ENCODE measurements at places on chromosomes 5 and 9. TPM values are rescaled to one million over a fixed set of nuclear protein-coding genes. Genes with fewer than 3 reads are reported as not detected.

Gene SPACA9
- total RNA-seq, result 3.1 TPM

Gene MAMDC4
- 4.6 TPM for total RNA-seq

Gene PCDHA3
- 0.26 TPM for total RNA-seq

Gene PCDHB5
- 2.8 TPM for total RNA-seq

Gene CDH12
- not detected for total RNA-seq

Gene DMRTA1
- total RNA-seq, result 0.26 TPM

Gene BARHL1
- not detected for total RNA-seq

Gene WDR31
- 4.0 TPM for total RNA-seq

Gene PHF24
- total RNA-seq, result 0.17 TPM

DNA sequence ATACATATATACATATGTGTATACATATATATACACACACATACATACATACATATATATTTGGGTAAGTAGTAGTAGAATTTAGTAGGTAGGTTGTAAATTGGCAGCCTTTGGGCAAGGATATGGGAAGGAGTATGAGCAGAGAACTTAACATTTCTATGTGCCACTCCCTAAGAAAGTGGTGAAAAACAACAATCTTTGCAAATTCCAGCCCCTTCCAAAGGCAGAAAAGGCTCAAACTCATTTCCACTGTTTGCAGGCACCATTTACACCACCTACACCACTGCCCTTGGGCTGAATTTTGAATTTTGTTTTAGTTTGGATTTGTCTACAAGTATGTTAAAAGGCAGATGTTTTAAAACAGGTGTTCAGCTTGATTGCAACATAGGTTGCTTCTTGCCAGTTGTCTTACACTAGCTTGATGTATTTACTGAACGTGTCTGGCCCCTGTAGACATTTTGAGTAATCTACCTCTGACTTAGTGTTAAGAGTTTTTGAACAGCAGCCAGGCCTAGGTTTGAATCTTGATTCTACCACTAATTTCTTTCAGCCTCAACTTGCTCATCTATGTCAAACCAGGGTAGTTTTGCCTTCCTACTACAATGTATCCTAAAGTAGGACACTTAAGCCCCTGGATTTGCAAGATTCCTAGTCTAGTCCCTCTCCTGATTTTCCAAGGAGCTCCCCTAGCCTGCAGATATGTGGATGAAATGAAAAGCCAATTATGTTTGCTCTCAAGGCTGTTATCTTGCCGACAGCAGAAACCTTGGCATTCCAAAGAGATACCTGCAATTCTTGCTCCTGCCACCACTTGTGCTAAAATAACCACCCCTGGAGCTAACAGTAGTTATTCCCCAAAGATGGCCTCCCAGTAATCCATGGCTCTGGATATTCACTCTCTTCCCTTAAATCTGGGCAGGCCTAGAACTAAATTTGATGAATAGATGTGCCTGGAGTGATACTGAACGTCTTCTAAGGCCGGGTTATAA lies 156.2 kb upstream of the SLC44A1 start:
- no peak for DNase-seq

DNA sequence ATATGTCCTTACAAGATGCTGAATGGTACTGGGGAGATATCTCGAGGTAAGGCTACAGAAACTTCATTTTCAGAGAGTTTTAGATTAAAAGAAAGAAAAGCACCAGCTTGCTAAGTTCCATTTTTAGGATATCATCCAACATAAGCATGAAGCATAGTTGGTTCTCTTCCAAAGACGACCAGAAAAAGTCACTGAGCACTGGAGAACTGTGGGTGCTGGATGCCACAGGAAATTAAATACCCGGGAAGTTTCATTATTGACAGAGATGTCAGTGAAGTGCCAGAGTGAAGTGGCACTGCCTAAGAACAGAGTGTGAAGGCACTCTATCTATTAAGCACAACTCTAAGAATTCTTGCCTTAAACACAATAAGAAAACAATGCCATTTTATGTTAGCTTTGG lies 76.8 kb downstream of the PIK3R1 start:
- peak; percentile 46 for DNase-seq

DNA sequence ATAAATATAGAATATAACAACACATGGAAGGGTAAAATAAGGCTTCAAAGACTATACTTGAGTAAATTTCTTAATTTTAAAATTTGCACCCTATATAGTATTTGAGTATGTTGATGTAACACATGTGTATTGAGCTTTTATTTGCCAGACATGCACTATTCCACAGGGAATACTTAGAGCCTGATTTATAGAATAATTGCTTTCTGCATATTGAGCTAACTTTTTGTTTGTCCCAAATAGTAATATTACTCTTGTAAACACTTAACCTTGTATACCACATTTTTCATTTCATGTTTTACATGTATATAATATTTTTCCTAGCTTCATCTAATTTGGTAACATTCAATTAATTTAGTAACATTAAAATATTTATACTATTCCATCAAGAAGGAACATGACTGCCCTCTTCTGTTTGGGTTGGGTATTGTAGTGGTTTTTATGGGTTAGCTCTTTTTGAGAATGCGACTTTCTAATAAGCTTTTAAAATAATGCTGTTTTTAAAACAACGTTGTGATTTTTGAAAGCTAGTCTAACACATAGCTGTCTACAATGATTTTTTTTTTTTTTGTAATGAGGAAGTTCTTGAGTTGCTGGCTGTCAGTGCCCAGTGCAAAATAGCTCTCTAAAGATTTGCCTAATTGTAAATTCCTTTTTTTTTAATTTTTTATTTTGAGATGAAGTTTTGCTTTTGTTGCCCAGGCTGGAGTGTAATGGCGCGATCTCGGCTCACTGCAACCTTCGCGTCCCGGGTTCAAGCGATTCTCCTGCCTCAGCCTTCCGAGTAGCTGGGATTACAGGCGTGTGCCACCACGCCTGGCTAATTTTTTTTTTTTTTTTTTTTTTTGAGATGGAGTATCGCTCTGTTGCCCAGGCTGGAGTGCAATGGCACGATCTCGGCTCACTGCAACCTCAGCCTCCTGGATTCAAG lies 4.8 kb downstream of the SUB1 start:
- DNase-seq, result peak; percentile 82

- peak; percentile 47 for DNase-seq
Measured at GRCh38 chr9:107242073-107243030, 40.7 kb upstream of the RAD23B start.

GRCh38 chr9:114081441-114082016 lies 3.4 kb upstream of the AMBP start:
- DNase-seq, result no peak

DNA sequence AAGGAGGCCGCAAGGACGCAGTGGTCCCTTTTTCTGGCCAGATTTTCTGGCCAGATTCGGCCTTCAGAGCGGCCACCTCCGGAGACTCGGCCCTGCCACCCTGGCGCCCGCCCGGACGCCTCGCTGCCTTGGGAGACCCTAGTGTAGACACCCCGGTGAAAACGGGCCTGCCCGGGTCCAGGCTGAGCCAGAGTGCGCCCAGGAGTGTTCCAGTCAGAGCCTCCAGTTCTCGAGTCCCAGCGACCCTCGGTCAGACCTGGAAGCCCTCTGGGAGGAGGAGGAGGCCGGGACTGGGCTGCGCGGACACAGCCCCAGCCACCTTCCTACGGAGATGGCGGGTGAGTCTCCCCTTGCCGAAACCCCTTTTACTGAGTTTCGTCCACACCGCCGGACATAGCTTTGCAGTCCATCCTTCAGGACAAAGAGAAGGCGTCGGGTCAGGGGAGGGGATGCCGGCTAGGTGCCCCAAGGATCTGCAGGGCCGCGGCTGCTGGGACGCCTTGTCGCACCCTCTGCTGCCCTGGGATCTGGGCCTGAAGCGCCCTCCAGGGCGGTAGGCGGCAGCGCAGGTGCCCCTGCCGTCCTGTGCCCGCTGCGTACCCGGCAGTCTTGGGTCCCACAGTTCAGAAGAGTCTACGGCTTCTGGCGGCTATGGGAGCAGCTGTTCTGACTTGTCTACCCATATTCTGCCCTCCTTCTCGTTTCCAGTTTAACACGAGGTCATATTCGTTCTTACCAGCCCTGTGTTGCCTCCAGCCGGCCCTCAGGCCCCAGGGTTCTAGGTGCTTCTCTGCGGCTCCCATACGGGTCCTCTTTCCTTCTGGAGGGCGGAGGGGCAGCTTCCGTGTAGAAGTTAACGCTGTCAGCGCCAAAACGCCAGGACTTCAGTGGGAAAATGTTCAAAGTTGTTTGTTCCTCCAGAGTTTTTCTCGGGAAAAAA lies 1771.7 kb upstream of the CDH9 start:
- DNase-seq, result no peak

DNA sequence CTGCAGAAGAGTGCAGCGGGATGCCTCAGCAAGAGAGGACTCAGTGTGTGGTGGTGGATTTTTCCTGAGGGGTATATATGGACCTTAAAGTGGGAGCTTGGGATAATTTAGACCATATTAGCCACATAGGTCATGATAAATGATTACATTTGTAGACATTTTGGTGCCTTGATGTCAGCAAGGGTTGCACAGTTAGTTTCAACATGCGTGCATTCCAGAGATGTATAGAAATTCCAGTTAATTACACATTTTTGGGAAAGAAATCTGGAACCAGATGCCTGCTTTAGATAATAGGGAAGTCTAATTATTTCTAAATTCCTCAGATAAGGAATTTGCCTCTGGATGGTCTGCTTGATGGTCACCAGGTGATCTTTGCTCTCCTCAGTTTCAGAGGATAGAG lies 440.6 kb upstream of the PAPPA start:
- no peak for DNase-seq

GRCh38 chr9:13143281-13143680 lies 136.2 kb downstream of the MPDZ start:
- DNase-seq, result no peak

GRCh38 chr5:112514111-112514510 lies 95.0 kb upstream of the EPB41L4A start:
- no peak for DNase-seq

- no peak for DNase-seq
Measured at GRCh38 chr9:83688921-83689320, 18.8 kb downstream of the UBQLN1 start.

DNA sequence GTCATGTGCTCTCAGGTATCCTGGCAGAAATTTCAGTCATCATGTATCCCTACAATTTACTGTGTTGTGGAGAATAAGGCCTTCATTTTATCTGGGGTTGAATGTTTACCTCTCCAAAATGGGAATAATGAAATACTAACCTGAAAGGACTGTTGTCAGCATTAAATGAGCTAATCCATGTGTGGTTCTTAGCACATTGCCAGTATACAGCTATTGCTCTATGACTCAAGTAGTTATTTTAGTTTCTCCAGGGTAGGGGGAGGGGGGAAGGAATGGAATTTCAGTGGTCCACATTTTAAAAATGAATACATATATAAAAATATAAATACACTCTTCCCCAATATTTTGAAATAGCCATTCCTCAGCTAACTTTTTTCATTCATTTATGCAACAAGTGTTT lies 3.5 kb downstream of the PAM start:
- DNase-seq, result peak; percentile 73

DNA sequence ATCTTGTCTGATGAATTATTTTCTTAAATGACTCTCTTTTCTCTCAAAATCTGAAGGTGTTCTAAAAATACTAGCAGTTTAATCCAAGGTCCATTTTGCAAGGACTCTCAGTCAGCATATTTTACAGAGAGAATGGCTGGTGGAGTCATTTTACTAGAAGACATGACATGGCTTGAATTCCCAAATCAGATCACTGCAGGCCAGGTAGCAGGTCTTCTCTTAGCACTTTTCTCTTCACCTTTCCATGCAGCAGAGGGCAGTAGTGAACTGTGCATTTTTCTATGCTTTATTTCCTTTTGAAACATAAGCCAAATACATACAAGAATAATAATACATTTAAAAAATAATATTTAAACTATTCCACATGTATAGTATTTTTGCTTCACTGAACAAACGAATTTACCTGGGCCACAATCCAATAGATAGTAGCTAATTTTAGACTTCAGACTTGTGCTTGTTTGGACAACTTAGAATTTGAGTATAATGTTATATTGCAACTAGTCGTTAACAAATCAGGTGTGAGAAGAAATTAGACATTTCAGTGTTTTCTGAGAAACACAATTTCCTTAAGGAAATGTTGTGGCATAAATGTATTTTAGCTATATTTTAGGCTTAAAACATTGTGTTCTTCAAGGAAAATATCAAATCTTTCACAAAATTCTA lies 289.4 kb upstream of the DAB2 start:
- peak; percentile 81 for DNase-seq

DNA sequence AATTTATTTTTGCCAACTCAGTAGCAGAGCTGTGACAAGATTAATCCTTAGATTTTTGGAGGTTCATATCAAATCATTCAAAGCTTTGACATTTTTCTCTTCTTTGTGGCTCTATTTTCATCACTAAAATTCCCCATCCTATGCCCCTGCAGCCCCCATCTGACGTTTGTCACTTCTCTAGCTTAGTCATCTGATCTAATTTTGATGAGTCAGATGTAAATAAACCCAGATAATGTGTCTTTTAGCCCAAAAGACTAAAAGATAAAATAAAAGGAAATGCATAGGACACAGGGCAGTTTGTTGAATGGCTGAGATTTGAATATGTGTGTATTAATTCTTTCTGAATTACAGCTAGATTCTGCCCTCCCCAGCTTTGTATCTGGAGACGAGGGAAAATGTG lies 897 bp upstream of the HSPB3 start:
- DNase-seq, result no peak

GRCh38 chr9:88628114-88628513 lies 93.1 kb downstream of the NXNL2 start:
- no peak for DNase-seq

GRCh38 chr9:89629081-89629976 lies 24.5 kb downstream of the GADD45G start:
- no peak for DNase-seq

- no peak for DNase-seq
Measured at GRCh38 chr5:10703676-10704075, 57.4 kb downstream of the DAP start.

GRCh38 chr5:126044111-126044668 lies 379.0 kb upstream of the GRAMD2B start:
- DNase-seq, result peak; percentile 68

GRCh38 chr9:137606005-137606621 lies 627 bp downstream of the ARRDC1 start:
- DNase-seq, result no peak

- no peak for DNase-seq
Measured at GRCh38 chr9:90641086-90641485, 1.5 kb downstream of the DIRAS2 start.

GRCh38 chr5:33184367-33184766 lies 256.4 kb upstream of the TARS1 start:
- no peak for DNase-seq

DNA sequence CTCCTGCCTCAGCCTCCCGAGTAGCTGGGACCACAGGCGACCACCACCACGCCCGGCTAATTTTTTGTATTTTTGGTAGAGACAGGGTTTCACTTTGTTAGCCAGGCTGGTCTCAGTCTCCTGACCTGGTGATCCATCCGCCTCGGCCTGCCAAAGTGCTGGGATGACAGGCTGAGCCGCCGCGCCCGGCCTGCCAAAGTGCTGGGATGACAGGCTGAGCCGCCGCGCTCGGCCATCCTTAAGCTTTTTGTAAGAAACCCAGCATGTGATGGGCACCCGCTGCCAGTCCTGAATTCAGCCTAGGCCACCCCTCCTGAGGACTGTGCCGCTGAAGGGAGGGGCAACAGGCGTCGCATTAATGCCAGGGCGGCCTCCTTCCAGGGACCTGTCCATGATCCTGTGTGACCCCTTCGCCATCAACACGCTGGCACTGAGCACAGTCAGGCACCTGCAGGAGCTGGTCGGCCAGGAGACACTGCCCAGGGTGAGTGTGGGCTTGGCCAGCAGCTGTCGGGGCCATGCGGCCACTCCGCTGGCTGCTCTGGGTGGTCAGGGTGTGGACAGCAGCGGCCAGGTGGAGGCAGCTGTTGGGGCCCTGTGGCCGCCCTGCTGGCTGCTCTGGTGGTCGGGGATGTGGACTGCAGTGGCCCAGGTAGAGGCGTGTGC lies 10.5 kb downstream of the NELFB start:
- DNase-seq, result no peak

GRCh38 chr5:145574889-145575573 lies 260.1 kb downstream of the PRELID2 start:
- DNase-seq, result no peak

- DNase-seq, result no peak
Measured at GRCh38 chr9:3018071-3018470, 174.2 kb upstream of the PUM3 start.

Data from fibroblast of lung (primary cell).